Left renal cortex interstitium (tissue), 4 donors: ENCODE measurements at places on chromosomes 7 and 10.

DNA sequence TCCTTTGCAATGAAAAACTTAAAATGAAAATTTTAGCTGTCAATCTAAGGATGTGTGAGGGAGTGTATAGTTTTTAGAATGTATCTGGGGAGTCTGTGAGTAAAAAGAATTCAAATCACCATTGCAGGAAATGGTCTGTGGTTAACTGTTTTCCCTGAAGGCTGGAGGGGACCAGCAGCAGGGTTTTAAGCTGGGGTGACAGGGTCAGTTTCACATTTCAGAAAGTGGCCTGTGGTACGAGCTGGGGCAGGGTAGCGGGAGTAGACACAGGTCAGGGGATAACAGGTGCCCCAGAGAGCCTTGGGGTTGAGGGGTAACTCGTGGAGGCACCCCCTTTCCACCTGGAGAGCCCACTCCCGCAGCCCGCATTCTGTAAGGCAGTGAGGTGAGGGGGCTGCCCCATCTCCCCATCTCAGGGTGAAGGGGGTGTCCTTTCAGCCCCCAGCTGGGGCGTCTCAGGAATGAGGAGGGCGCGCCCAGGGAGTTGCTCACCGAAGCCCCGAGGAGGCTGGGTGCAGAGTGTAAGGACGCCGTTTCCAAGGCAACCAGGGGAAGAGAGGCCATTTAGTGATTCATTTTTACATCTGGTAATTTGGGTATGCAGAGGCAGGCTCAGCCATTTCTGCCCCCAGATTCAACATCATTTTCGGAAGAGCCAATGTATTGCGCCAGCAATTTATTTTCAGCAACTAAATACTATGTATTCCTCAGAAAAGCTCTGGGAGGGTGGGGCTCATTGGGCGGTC, 168.9 kb downstream of the SLIT1 start:
- DNase-seq: no peak

DNA sequence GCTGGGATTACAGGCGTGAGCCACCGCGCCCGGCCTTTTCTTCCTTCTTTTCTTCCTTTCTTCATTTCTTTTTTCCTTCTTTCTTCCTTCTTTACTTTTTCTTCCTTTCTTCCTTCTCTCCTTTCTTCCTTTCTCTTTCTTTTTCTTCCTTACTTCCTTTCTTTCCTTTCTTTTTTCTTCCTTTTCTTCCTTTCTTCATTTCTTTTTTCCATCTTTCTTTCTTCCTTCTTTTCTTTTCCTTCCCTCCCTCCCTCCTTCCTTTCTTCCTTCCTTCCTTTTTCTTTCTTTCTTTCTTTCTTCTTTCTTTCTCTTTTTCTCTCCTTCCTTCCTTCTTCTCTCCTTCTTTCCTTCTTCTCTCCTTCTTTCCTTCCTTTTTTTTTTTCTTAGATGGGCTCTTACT, 47.0 kb upstream of the CUX1 start:
- DNase-seq: no peak

GRCh38 chr10:52853704-52854103, 81.1 kb upstream of the MBL2 start:
- no peak for DNase-seq

- no peak for DNase-seq
Measured at GRCh38 chr10:8532647-8533046, 478.2 kb downstream of the GATA3 start.

GRCh38 chr10:132146941-132147915, 39.5 kb upstream of the DPYSL4 start:
- no peak for DNase-seq

- DNase-seq: no peak
Measured at GRCh38 chr7:2993868-2994267, 49.8 kb downstream of the CARD11 start.

GRCh38 chr7:7051206-7051877, 131.0 kb upstream of the C1GALT1 start:
- no peak for DNase-seq

DNA sequence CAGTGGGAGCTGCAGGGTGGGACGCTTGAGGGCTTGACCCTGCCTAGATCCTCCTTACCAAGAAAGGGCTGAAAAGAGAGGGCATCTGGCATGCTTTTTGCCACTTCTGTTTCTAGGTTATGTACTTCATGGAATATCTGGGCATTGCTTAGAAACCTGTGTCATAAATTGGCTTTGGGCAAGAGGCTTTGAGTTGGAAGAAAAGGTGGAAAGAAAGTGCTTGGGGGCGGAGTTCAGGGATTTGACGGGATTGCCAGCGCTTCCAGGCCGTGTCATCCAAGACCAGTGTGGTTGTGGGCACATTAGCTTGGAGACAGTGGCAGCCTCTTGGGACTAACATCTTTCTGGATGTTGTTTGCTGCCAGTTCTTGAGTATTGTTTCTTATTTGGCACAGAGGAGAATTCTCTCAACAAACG, 825 bp downstream of the ZNF862 start:
- DNase-seq: no peak

- no peak for DNase-seq
Measured at GRCh38 chr10:93973748-93974445, 19.8 kb upstream of the PLCE1 start.

DNA sequence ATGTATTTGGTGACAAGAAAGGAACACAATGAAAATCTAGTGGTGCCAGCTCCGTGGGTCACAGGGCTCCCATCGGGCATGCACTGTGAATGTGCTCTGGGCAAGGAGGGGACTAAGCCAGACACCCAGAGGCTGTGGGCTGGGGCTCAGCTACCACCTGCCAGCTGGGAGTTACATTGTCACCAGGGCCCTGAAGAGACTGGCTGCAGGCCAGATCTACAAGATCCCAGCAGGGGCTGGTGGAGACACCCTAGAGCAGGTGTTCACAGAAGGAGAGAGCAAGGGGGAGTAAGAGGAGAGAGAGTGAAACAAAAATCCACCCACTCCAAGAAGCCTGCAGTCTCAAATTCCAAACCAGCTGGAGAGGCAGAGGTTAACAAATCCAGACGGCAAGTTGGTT, 116.6 kb upstream of the ADCY1 start:
- DNase-seq: no peak

- no peak for DNase-seq
Measured at GRCh38 chr10:72062382-72062781, 26.0 kb downstream of the SPOCK2 start.

- DNase-seq: no peak
Measured at GRCh38 chr10:100334762-100335161, 4.7 kb upstream of the PKD2L1 start.

DNA sequence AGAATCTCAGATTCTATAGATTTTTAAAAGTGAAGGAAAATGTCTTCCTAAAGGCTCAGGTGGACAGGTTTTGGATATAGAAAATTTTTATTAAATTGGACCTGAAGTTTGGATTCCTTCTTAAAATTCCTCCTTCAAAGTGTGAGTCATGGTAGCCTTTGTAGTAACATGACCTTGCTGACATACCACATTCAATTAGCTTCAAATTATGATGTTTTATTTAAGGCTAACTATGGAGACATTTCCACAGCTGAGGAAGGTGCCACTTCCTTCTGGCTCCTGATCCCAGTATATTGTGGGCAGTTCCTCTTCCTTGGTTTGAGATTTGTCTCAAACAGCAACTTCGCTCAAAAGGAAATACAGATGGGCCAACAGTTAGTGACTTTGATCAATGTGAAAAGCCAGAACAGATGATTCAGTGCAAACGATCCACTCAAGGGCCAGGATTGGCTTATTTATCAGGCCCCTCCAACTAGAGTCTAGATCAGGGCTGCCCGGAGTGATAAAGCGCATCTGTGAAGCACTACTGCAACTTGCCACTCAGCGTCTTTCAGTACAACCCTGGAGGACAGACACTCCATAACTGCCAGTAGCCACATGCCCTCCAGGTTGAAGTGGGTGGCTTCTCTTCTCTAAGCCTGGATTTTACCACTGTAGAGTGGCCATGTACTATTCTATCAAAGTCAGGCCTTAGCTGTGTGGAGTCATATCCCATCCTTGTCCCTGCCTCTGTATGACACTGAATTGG, 573.5 kb downstream of the KIF20B start:
- no peak for DNase-seq

DNA sequence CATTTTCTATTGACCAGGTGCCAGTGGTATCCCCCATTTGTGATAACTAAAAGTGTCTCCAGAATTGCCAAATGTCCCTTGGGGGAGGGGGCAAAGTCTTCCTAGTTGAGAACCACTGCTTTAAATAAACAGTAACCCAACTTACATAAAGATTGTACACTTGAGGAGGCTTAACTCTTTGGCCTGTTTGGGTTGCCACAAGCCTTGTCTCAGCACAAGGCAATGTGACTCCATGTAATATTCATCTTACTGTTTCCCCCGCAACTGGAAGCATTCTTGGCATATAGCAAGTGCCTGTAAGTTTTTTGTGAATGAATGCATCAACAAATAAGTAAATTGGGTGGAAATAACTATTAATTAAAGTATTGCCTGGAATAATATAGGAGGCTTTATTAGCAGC, 108.3 kb downstream of the ANK3 start:
- DNase-seq: no peak

DNA sequence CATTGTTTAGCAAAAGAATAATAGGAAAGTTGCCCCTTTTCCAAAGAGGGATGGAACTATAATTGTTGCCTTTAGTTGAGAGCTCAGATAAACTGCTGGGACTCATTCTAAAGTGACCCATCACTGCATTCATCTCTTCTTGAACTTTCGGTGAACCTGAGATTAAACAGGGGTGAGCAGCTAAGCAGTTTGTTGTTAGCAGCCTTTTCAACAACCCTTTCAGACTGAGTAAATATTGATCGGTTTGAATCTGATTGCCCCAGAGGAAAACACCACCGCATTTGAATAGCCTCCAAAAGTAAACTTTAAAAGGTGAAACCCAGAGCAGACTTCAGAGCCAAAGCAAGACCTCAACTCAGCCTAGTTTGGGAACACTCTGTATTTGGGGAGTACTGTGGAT, 4.7 kb downstream of the HOXA1 start:
- DNase-seq: no peak

DNA sequence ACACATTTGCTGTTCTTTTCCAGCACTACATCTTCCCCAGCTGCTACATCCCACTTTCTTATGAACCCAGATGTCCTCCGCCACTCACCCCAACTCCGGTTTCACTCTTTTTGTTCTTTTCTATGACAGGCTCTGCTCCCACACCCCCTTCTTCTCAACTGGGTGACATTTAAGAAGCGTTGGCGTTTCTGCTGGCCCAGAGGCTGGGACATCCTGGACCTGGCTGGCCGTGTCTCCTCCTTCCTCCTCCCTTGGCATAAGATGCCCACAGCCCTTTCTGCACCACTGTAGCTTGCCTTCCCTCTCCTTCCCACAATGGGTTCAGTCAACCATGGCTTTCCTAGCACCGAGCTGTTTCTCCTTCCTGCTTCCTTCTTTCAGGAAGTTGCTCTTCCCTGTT, 9.4 kb upstream of the CALML5 start:
- no peak for DNase-seq

GRCh38 chr10:33616956-33617355, 282.5 kb upstream of the NRP1 start:
- no peak for DNase-seq

- no peak for DNase-seq
Measured at GRCh38 chr10:91797048-91797690, 1.1 kb upstream of the TNKS2 start.

- DNase-seq: no peak
Measured at GRCh38 chr10:43683451-43684291, 35.0 kb upstream of the ZNF32 start.

- DNase-seq: no peak
Measured at GRCh38 chr10:130560573-130560972, 424.4 kb downstream of the GLRX3 start.

GRCh38 chr7:16422103-16422435, 731 bp upstream of the CRPPA start:
- DNase-seq: no peak

GRCh38 chr7:139490130-139490529, 6.7 kb upstream of the KLRG2 start:
- no peak for DNase-seq

GRCh38 chr10:66564287-66564686, 361.5 kb upstream of the LRRTM3 start:
- DNase-seq: no peak

DNA sequence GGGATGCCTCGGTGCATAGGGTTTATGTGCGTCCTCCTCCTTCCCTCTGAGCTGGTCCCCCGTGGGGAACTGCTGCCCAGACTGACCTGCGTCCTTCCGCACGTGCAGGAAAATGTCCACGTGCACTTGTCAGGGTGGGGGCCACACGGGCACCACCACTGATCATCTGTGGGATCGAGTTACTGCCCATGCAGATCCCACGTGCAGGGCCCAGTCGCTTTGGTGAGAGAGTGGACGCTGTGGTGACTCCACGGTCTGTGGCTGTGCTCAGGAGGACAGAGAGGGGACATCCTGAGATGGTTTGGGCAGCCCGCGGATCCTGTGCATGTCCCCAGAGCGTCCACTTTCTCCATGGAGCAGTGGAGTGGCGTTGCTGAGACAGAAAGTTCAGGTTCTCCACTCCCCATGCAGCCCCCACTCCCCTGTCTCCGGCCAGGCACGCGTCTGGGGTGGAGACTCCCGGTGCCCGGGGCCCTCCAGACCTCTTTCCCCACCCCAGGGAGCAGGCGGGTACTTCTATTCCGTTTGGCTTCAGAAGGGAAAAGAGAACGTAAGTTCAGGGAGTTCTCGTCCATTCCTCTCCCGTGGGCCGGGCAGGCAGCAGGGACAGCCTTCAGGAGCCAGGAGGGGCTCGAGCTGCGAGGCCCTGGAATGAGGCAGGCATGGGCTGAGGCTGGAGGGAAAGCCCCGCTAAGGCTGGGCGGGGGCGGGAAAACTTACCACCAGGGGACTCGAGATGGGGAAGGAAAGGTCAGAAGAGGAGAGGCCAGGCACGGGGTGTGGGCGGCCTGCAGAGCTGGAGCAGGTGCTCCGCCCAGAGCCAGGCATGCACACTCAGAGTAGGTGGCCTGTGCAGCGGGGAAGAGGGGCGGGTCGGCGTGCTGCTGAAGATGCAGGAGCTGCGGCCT, 59.9 kb downstream of the EGFR start:
- DNase-seq: no peak

DNA sequence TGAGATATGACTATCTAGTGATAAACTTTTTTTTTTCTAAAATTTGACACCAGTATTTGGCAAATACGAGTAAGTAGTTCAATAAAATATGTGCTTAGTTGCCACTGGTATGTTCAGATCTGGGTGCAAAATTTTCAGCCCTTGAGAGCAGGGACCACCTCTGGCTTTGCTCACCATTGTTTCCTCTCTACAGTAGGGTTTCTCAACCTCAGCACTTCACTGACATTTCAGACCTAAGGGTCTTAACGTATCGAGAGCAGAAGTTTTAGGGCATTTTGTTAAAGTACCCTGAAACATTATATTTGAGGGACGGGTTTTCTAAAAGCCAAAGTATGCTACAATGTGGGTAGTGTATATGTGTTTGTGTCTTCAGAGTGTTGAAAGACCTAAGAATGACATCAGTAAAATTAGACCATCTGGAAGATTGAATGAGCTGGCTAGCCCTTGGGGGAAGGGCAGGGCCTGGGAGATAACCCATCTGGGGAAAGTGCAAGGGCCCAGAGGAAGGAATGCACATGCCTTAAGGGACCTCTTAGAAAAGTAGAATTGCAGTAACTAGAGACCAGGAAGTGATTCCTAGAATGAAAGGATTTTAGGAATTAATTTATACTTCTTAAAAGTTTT, 11.8 kb downstream of the BZW2 start:
- DNase-seq: no peak

DNA sequence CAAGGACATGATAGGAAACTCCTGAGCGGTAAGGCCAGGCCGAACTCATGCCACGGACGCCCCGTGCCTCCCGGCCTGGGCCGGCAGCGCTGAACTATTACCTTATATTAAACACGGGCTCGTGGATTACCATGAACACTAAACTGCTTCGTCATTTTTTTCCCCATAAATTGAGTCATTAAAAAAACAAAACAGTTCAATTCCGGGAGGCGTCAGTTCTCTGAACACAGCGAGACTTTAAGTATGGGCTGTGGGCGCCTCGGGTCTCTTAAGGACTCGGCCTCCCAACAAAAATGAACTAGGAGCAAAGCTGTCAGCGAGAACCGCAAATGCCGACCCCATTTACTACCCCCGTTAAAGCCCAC, 519 bp downstream of the PITRM1 start:
- DNase-seq: no peak
